ENCODE measurements at places on chromosomes 4 and X. TPM values are rescaled to one million over a fixed set of nuclear protein-coding genes. Genes with fewer than 3 reads are reported as not detected.

GRCh38 chrX:118347131-118347530, 1.2 kb downstream of the WDR44 start:
- no peaks in the 10 kb centered on the region for H3K36me3 ChIP-seq
- peaks cover 23% of the 10 kb centered on the region for H3K4me1 ChIP-seq
- DNase-seq, result no peak
- H3K27ac ChIP-seq, result peak overlapping the region; percentile 88
- no peaks in the 10 kb centered on the region for H3K27me3 ChIP-seq

GRCh38 chr4:3384391-3384770, 57.4 kb upstream of the HGFAC start:
- H3K4me3 ChIP-seq, result no peak overlapping the region
- no peak overlapping the region for H3K27ac ChIP-seq
- H3K4me1 ChIP-seq, result peaks cover 20% of the 10 kb centered on the region

GRCh38 chr4:168076989-168077725, 15.2 kb upstream of the ANXA10 start:
- no peak overlapping the region for H3K27ac ChIP-seq
- H3K27me3 ChIP-seq, result no peaks in the 10 kb centered on the region
- no peak for DNase-seq

- no peaks in the 10 kb centered on the region for H3K27me3 ChIP-seq
- H3K4me1 ChIP-seq, result no peaks in the 10 kb centered on the region
- no peaks in the 10 kb centered on the region for H3K36me3 ChIP-seq
- no peak overlapping the region for H3K27ac ChIP-seq
These were observed 503.2 kb downstream of the PACRGL start for GRCh38 chr4:21203416-21203815.

The NPY5R gene
- not detected for total RNA-seq
